ENCODE measurements at places on chromosomes 2 and 18.

DNA sequence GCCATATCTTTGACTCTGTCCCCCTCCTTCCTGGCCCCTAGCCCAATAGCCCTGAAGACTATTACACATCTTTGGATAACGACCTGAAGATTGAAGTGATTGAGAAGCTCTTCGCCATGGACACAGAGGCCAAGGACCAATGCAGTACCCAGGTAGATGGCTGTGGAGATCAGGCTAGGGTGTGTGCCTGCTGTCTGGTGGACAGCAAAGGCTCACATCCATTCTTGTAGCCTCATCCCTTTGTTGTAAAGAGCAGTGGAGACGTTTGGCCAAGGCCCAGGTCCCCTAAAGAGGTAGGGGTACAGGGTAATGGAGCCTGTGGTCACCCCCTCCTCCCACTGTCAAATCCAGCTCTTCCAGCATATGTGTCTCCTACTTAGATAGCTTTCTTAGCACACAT is 81.4 kb downstream of the EPAS1 start:
- no peak for DNase-seq

- DNase-seq: no peak
These were observed 236.2 kb downstream of the ETAA1 start for GRCh38 chr2:67633212-67633856.

DNA sequence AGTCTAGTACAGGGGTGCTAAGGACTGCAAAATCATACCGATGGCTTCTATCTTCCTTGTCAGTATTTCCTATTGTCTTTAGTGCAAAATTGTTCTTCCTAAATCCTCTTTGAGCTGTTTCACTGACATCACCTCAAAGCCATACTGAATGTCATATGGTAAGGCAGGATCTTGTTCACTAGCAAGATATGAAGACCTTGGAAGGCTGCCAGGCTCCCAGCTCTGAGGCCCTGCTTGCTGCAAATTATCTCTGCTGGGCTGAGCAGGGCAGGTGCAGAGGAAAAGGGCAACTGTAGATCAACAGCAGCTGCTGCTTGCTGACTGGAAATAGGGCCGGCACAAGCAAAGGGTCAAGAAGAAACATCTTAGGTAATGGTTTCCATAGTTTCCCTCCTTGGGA is 58.2 kb downstream of the PMAIP1 start:
- no peak for DNase-seq

DNA sequence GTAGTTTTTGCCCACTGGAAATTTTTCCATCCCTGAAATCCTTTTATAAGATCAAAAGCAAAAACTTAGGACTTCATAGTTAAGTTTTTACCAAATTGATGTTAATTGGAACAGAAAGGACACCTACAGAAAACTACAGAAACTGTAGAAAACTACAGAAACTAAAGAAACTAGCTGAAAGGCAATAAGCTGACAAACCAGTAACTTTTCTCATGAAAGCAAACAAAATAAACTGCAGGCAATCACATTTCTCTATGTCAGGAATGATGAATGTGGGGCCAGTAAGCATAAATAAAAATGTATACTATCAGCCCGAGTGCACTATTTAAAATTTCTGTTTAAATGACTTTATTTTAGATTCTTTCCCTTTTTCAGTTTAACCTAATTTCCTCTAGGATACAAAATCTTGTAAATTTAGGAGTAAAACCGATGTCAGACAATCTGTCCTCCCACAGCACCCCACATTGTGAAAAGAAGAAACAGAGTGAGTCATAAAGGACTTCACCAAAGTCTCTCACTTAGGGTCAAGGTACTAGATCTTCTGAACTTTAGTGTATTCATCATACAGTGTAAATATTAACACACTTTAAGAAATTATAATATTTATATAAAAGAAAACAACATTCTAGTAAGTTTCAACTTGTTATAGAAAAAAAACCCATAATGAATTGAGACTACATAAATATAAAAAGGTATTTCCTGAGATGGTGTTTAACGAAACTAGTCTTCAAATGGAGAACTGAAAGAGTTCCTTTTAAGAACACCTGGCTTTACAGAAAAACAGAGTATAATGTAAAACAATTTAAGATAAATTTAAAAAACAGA is 46.6 kb downstream of the USP40 start:
- no peak for DNase-seq

GRCh38 chr2:227214622-227215041 is 50.2 kb downstream of the COL4A3 start:
- no peak for DNase-seq
